NCI-H82 (cell line): ENCODE measurements at places on chromosomes 3 and 15.

- DNase-seq = peak; percentile 49
Measured at GRCh38 chr3:170863816-170864215, 6.2 kb downstream of the RPL22L1 start.

DNA sequence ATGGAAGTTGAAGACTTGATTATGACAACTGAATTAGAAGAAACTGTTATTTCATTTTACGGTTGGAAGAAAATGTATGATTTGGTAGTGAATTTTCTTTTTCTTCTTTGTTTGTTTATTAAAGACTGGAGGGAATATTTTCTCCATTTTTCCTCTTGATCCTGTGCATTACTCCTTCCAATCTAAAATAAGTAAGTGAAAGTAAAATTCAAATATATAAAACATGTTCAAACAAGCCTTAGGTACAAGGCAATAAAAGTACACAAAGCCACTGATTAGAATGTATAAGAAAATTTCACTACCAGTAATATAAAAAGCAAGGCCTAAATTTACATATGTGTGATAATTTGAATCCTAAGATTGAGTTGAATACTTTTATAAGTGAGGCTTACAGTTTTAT, 181.2 kb upstream of the MME start:
- no peak for DNase-seq

DNA sequence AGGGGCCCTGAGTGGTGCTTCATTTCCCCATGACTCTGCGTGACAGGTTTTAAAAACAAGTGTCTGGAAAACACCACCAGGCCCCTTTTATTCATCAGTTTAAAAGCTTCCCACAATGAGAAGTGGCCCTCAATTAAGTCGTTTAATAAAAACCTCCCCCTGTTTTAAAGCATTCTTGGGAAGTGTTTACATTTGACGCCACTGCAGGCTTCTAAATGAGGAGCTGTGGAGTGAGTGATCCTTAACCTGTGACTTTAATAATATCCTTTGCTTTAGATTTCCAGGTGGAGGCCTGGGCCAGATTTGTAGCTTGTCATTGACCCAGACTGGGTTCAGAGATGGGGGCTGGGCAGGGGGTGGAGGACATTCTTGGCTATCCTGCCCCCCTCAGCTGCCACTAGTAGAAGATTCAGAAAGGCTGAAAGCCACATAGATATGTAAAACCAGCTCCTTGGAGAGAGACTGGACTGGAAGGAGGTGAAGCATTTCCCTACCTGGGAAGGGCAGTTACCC, 11.3 kb downstream of the CGNL1 start:
- no peak for DNase-seq

DNA sequence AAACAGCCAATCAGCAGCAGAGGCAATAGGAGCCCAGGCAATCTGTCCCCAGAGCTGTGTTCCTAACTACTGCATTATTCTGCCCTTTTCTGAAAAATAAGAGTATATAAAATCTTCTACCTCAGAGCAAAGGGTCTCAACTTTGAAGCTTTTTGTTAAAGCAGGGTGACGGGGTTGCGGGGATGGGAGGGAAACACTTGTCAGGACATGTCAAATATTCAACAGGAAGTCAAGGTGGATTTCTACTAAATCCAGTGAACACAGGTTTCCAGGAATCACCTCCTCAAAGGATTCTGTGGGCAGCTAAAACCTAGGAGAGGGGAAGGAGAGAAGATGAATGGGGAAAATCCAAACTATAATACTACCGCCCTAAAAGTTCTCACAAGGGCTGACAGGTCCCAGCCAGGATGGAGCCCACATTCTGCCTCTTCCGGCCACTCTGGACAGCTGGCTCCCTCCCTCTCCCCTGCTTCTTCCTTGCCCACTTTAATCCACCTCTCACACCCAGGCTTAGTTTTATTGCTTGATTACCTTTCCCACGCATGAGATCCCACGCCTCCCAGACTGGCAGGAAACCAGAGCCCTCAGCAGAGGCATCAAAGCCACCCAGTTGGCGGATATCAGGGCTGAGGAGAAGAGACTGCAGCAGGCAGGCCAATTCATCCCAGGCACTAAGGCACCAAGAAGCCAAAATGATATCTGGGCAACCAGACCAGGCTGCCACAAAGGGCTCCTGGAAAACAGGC, 77.2 kb downstream of the OSBPL10 start:
- no peak for DNase-seq

DNA sequence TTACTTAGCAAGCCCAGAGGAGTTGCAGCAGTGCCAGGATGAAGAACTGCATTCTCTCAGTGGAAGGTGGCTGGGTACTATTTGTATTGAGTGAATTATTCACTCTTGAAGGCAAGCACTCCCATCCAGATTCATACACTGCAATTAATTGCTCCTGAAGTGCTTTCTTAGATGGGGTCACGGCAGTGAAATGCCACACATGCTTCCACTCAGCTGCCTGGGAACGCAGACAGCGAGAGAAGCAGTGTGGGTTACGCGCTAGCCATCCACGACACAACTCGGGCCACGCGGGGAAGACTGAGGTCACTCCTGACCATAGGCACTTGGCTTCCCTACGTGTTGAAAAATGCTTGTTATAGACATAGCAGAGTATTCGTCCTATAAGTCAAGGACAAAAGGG, 30.8 kb upstream of the LMCD1 start:
- no peak for DNase-seq

DNA sequence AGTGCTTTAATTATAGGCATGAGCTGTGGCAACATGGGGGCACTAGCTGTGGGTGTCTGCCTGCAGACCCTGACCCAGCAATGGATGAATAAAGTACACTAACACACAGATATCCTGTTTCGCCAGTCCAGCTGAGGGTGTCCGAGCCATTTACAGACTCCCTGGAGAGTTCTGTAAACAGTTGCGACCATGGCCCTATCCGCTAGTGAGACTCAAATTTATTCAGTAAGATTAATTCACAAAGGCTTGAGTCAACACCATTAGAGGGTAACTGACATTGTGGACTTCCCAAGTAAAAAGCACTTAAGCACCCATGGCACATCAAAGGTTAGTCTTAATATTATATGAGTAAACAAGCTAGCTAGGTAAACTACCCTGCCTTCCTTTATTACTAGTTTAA, 161.6 kb downstream of the TBL1XR1 start:
- no peak for DNase-seq

DNA sequence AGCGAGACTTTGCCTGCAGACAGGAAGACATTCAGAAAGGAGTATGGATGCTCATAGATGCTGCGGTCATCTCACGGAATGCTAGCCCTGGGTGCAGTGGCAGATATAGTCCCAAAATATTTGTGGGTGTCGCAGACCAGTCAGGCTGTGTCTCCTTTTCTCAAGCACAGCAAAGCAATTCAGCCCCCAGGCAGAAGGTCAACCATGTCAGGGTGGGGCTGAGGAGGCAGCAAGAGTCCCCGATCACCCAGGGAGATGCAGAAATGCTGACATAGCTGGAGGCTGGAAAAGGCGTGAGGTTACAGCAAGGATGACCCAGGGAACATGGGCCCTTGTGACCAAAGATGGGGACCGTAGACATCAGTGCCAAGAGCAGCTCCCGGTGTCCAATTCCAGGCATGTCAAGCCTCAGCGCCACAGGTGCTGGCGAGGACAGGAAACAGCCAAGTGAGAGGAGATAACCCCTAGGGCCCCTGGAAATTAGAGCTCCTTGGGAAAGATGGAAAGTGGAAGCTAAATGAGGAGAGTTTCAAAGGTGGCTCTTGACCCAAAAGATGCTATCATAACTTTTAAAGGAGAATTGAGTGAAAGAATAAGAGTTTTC, 81.2 kb upstream of the ABHD17C start:
- DNase-seq = no peak

- no peak for DNase-seq
Measured at GRCh38 chr3:156761713-156762451, 64.3 kb upstream of the LEKR1 start.

GRCh38 chr3:25120665-25121064, 307.4 kb upstream of the RARB start:
- no peak for DNase-seq

- DNase-seq = no peak
Measured at GRCh38 chr3:57234613-57235575, 7.4 kb downstream of the APPL1 start.

GRCh38 chr15:48352474-48353072, 21.3 kb downstream of the DUT start:
- peak; percentile 91 for DNase-seq
